ENCODE measurements at places on chromosomes 13 and 19. TPM values are rescaled to one million over a fixed set of nuclear protein-coding genes. Genes with fewer than 3 reads are reported as not detected.
A peak's percentile ranks its signal among the peaks of the same experiment; 100 is the strongest.

DNA sequence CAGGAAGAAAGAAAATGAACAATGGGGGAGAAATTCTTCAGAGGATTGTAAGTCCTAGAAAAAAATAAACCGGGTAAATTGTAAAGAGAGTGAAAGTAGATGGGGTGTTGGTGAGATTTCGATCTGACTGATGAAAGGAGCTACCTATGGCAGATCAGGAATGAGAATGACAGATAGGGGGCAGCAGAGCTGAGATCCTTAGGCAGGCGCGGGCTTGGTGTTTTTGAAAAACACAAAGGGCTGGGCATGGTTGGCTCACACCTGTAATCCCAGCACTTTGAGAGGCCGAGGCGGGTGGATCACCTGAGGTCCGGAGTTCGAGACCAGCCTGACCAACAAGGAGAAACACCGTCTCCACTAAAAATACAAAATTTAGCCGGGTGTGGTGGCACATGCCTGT lies 1468.6 kb upstream of the SLC10A2 start:
- DNase-seq: peak; percentile 6
- H3K36me3 ChIP-seq: no peaks in the 10 kb centered on the region
- H3K4me3 ChIP-seq: no peak overlapping the region
- no peaks in the 10 kb centered on the region for H3K27me3 ChIP-seq
- no peak overlapping the region for H3K27ac ChIP-seq

DNA sequence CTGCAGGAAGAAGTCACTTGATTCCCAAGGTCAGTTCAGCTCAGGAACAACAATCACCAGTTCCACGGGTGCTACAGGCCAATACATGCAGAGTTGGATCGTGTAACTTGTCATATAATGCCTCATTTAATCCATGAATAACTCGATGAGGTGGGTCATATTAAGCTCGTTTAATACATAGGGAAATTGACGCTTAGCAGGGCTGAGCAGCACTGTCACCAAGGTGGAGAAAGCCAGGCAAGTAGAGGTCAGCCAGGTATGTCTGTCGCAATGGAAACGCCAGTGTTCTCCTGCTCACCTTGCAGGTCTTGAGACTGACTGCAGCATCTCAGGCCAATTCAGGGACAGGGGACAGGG lies 52.3 kb downstream of the CCDC70 start:
- no peaks in the 10 kb centered on the region for H3K36me3 ChIP-seq
- no peak overlapping the region for H3K4me3 ChIP-seq
- peaks cover 16% of the 10 kb centered on the region for H3K4me1 ChIP-seq
- H3K27ac ChIP-seq: no peak overlapping the region
- DNase-seq: no peak
- peaks cover 4% of the 10 kb centered on the region for H3K27me3 ChIP-seq

- H3K4me3 ChIP-seq: no peak overlapping the region
- peaks cover 36% of the 10 kb centered on the region for H3K27me3 ChIP-seq
- no peak overlapping the region for H3K27ac ChIP-seq
- no peak for DNase-seq
Measured at GRCh38 chr19:50686310-50687032, 33.1 kb downstream of the SHANK1 start.

DNA sequence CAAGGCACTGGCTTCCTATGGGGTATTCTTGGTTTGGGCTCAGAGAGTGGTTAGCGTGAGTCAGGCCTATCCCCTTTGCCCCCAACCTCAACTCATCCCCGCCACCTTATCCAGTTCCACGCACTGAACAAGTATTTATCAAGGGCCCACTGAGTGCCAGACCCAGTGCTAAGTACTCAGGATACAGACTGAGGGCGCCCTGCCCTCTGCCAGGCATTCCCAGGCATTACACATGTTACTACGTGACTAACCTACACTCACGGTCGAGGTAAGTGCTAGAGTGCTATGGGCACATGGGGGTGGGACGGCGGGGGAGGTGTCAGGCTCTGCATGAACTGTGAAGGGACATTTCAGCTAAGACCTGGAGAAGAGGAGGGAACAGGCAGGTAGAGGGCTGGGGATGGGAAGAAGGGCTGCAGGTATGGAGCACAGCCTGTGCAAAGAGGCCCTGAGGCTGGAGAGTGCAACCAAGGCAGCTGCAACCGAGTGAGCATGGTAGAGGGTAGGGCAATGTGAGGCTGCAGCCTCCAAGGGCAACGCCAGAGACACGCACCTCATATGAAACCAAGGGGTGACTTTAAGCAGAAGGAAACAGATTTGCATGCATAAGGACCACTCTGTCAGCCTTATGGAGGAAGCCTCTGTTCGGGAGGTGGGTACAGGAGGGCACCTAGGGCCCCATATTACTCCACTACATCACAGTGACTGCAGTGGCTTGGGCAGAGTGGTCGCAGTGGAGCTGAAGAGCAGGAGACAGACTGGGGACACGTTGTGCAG lies 22.5 kb downstream of the DHRS12 start:
- no peaks in the 10 kb centered on the region for H3K4me1 ChIP-seq
- peak; percentile 60 for DNase-seq
- H3K4me3 ChIP-seq: no peak overlapping the region
- H3K36me3 ChIP-seq: no peaks in the 10 kb centered on the region

DNA sequence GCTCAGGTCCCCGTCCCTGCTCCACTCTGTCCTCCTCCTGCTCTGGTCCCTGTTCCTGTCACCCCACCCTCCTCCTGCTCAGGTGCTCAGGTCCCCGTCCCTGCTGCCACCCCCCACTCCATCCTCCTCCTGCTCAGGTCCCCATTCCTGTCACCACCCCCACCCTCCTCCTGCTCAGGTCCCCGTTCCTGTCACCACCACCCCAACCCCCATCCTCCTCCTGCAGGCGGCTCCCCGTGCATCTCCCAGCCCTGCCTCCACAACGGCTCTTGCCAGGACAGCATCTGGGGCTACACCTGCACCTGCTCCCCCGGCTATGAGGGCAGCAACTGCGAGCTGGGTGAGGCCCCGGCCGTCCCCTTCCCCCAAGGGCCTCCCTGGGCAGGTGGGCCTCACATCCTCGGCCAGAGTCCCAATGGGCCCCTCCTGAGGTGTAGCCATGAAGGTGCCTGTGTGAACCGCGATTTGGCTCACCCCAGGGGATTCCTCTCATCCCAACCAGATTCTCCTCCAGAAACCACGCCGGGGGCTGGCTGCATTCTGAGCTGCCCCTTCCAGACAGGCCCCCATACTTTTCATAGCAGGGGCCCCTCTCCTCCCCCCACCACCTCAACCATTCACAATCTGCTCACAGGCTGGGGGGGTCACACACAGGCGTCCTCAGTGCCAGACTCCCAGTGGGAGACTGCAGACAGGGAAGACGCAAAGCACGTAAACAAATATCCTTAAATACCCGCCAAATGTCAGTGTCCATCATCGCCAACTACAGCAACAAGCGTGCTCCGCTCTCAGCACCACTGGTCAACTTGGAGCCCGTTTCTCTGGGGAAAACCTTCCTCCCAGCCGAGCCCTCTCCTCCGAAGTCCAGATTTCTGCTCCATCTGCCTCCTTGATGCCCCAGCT lies 4.6 kb downstream of the PROZ start:
- peaks cover 30% of the 10 kb centered on the region for H3K4me1 ChIP-seq
- peak; percentile 35 for DNase-seq
- no peak overlapping the region for H3K4me3 ChIP-seq
- H3K27me3 ChIP-seq: no peaks in the 10 kb centered on the region

DNA sequence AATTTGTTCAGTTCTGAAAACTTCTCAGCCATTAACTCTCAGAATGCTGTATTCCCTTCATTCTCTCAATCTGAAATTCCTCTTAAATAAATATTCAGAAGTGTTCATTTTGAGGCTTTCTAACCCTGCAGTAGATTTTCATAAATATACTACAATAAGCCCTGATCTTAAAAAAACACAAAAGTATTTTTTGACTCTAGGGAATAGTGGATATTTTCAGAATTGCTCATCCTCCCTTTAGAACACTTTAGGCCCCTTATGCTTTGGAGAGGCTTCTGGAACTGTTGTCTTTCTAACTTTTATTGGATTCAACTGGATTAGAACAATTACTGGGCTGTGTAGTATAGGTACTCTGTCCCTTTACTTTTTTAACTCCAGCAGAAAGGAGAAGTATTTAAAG lies 1662.6 kb upstream of the MIR17HG start:
- no peak overlapping the region for H3K27ac ChIP-seq
- H3K4me3 ChIP-seq: no peak overlapping the region
- no peaks in the 10 kb centered on the region for H3K27me3 ChIP-seq

GRCh38 chr19:33192010-33192409 lies 2.1 kb upstream of the LRP3 start:
- no peak overlapping the region for H3K4me3 ChIP-seq
- DNase-seq: peak; percentile 15
- no peaks in the 10 kb centered on the region for H3K36me3 ChIP-seq
- peaks cover 24% of the 10 kb centered on the region for H3K27me3 ChIP-seq

- H3K36me3 ChIP-seq: peaks cover 78% of the 10 kb centered on the region
- peaks cover 13% of the 10 kb centered on the region for H3K4me1 ChIP-seq
- H3K4me3 ChIP-seq: peak overlapping the region; percentile 86
- peak overlapping the region; percentile 93 for H3K27ac ChIP-seq
- no peaks in the 10 kb centered on the region for H3K27me3 ChIP-seq
Measured at GRCh38 chr19:52398081-52398441, 412 bp downstream of the ZNF528 start.

- DNase-seq: no peak
- H3K4me3 ChIP-seq: no peak overlapping the region
- no peaks in the 10 kb centered on the region for H3K36me3 ChIP-seq
- no peaks in the 10 kb centered on the region for H3K4me1 ChIP-seq
- no peaks in the 10 kb centered on the region for H3K27me3 ChIP-seq
Measured at GRCh38 chr13:22198641-22199217, 527.9 kb downstream of the FGF9 start.

DNA sequence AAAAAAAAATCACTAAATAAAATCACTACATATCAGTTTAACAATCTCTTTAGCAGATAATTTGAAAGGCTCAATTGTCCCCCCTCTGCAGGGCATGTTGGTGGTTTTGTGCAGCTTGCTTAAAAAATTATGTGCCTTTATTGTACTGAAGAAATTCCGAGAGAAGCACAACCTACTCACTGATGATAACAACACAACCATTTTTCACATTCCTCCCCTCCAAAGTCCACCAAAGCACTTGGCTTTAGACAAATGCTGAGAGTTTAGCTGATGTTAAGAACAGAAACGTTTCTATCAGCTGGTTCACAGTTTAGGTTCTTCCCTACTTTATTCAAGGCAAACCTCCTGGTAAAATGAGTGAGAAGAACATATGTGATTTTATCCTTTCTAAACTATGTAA lies 923 bp downstream of the DOCK9 start:
- H3K27ac ChIP-seq: no peak overlapping the region
- no peak overlapping the region for H3K4me3 ChIP-seq
- DNase-seq: no peak
- peaks cover 5% of the 10 kb centered on the region for H3K36me3 ChIP-seq
- H3K27me3 ChIP-seq: no peaks in the 10 kb centered on the region

GRCh38 chr19:11422163-11423065 lies 3.3 kb upstream of the RGL3 start:
- H3K27me3 ChIP-seq: peaks cover 54% of the 10 kb centered on the region
- H3K4me3 ChIP-seq: peak overlapping the region; percentile 65
- H3K27ac ChIP-seq: no peak overlapping the region
- H3K36me3 ChIP-seq: no peaks in the 10 kb centered on the region
- peaks cover 31% of the 10 kb centered on the region for H3K4me1 ChIP-seq

DNA sequence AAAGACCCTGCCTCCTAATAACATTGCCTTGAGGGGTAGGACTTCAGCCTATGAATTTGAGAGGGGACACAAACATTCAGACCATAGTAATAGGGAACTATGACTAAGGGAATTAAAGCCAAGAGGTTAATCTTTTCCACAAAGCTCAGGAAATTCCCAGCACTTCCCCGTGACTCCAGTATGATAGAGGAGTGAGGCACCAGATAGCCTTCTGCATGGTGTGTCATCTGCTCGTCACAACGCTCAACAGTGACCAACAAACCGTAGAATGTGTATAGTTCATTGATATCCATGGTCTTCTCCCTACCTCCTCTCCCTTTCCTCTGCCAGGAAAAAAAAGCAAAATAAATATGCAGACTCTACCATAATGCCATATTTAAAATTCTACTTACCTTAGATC lies 64.4 kb downstream of the B3GLCT start:
- peaks cover 8% of the 10 kb centered on the region for H3K36me3 ChIP-seq
- H3K4me1 ChIP-seq: no peaks in the 10 kb centered on the region
- no peaks in the 10 kb centered on the region for H3K27me3 ChIP-seq

DNA sequence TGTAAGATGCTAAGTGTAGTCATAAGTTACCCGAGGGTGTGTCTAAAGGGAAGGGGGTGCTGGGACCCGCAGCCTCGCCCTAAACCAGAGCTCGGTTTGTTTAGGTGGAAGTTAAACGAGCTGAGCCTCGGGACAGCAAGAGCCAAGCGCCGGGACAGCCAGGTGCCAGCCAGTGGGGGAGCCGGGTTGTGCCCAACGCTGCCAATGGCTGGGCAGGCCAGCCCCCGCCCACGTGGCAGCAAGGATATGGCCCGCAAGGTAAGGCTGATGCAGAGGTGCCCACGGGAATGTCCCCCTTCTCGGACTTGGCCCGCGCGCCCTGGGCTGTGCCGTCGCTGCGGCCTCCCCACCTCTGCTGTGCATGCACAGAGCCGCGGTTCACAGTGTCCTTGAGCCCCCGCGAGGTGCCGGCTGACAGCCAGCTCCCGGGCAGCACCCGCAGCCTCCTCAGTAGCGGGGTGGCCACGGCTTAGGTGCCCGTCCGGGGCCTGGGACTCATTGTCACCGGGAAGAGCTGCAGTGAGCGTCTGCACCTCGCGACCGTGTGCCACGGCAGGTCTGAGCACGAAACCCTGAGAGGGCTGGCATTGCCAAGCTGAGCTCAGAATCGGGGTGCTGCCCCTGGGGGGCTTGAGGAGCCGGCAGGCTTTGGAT lies 9.3 kb upstream of the RPS15 start:
- H3K27ac ChIP-seq: no peak overlapping the region
- DNase-seq: no peak
- no peaks in the 10 kb centered on the region for H3K4me1 ChIP-seq
- no peaks in the 10 kb centered on the region for H3K27me3 ChIP-seq

DNA sequence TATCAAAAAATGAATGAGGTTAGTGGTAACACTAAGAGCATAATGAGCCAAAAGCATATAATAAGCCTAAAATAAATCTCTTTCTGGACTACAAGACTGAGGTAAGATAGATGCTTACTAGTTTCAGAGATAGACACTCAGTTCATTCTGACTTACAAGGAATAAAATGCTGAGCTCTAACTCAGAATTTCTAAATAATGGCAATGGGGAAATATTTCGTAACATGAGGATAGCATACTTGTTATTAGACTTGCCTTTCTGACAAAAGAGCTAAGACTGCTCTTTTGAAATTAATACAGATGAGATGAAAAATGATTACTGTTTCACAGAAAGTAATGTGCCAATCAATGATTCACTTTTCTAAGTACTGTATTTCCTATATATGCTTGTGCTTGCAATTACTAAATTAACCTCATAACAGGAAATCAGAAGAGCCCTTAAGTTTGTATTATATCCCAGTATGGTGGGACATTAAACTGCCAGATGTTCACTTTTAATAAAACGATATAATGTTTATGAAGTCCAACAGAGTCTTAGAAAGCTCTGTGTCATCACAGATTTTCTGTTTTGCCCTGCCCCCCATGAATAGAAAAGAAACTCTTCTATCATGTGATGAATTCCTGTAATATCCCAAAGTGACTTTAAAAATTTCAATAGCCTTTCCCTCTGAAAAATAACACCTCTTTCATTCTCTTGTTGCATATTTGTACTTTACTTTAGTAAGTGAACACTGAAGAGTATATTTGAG lies 2771.0 kb upstream of the PCDH20 start:
- H3K27me3 ChIP-seq: no peaks in the 10 kb centered on the region
- DNase-seq: no peak
- H3K4me3 ChIP-seq: no peak overlapping the region
- H3K4me1 ChIP-seq: no peaks in the 10 kb centered on the region

APLP1 gene
- total RNA-seq: 2.0 TPM

PVR gene
- total RNA-seq: 7.4 TPM

ODAD3 gene
- total RNA-seq: 0.47 TPM

FRY gene
- total RNA-seq: 0.68 TPM

C13orf46 gene
- 1.9 TPM for total RNA-seq

MUC16 gene
- not detected for total RNA-seq

CEACAM4 gene
- not detected for total RNA-seq

MPND gene
- 16.6 TPM for total RNA-seq

NLRP9 gene
- not detected for total RNA-seq

PSG3 gene
- total RNA-seq: not detected
